ENCODE measurements at places on chromosomes 3 and 15. TPM values are rescaled to one million over a fixed set of nuclear protein-coding genes. Genes with fewer than 3 reads are reported as not detected.

GRCh38 chr3:22364851-22365250 is 613.8 kb upstream of the ZNF385D start:
- no peaks in the 10 kb centered on the region for H3K36me3 ChIP-seq
- no peaks in the 10 kb centered on the region for H3K27me3 ChIP-seq

The SLC2A2 gene
- not detected for total RNA-seq

The PATL2 gene
- 0.72 TPM for total RNA-seq

The AQR gene
- 45.1 TPM for total RNA-seq

DNA sequence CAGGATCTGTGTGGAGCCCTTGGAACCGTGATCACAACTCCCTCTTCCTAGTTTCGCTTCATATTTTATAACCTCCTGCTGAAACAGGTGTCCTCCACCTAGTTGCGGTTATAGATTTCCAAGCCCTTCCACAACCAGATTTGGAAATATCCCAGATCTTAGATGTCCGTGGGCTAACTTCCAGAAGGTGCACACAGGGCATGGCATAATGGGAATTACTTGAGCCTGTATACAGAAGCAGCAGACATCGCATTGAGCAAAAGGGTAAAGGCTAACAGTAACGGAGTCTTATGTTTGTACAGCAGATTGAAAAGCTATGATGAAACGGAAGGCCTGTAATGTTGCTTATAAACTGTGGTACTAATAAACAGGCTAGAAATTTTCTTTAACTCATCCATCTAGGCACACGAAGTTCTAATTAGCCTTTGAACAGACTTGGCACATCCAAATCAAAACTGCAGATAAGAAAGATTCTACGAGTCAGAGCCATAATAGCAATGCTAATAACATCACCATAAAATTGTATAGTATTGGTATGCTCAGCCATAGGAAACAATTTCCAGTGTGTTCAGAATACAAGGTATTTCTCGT is 1.2 kb upstream of the USF3 start:
- no peak for DNase-seq
- H3K27me3 ChIP-seq, result no peaks in the 10 kb centered on the region
- H3K36me3 ChIP-seq, result no peaks in the 10 kb centered on the region

DNA sequence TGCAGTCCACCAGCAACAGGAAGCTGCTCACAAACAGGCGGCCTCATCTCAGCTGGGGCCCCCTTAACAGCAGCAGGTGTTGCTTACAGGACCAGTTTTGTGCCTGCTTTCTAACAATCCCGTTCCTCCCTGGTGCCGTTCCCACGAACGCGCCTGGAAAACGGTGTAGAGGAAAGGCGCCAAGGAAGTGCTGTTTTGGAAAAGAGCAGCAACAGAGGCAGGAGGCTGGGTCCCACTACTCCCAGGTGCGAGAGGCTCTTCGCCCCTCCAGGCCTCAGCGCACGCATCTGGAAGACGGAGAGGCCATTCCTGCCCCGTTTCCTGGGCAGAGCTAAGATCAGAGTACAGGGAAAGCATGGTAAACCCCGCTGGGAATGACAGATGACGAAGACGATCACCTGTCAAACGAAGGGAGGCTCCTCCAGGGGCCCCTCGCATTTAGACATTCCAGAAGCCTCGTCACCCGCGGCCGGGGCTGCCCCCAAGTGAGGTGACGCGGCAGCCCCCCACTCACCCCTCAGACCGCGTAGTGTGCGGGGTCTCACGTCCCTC is 603 bp downstream of the SCAPER start:
- H3K36me3 ChIP-seq, result no peaks in the 10 kb centered on the region
- no peaks in the 10 kb centered on the region for H3K27me3 ChIP-seq
- peak overlapping the region; percentile 83 for H3K4me3 ChIP-seq
- peak; percentile 79 for DNase-seq
- H3K27ac ChIP-seq, result peak overlapping the region; percentile 90

DNA sequence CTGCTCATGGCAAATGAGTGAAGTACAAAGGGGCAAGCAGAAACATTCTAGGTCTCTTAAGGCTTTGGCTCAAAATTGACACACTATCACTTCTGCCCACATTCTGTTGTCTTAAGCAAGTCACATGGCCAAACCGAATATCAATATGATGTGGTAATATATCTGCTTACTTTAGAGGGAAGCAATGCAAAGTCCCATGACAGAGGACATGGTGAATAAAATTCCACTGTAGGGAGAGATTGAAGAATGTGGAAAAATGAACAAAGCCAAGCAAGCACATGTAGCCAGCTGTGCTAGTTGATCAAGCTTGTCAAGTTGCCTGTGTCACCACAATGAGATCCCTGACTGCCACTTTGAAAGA is 11.2 kb upstream of the TBC1D5 start:
- no peak for DNase-seq
- no peaks in the 10 kb centered on the region for H3K27me3 ChIP-seq
- H3K4me1 ChIP-seq, result no peaks in the 10 kb centered on the region
- no peaks in the 10 kb centered on the region for H3K36me3 ChIP-seq

- no peak overlapping the region for H3K27ac ChIP-seq
- H3K4me1 ChIP-seq, result no peaks in the 10 kb centered on the region
- no peak for DNase-seq
- H3K4me3 ChIP-seq, result no peak overlapping the region
These were observed 185.6 kb upstream of the MRPL3 start for GRCh38 chr3:131688370-131688769.

DNA sequence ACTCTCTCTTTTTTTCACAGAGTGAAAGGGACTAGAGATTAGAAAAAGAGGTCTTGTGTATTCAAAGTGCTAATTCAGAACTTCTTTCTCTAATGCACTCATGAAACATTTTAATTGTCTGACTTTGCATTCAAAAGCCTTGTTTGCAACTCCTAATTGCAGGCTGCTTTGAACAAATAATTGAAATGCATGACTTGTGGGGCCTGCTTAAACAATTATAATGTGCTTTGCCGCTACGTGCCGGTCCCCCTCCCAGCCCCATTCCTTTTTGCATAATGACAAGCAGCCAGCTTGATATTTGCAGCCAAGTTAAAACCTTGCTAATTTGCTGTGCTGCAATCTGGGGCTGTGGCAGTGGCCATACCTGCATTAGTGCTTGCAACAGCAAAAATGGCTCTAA is 114.5 kb downstream of the FOXB1 start:
- peaks cover 3% of the 10 kb centered on the region for H3K27me3 ChIP-seq
- peak overlapping the region; percentile 16 for H3K27ac ChIP-seq
- DNase-seq, result no peak

Data from spinal cord (tissue), 10 donors.